ENCODE measurements at places on chromosomes 7 and 10. TPM values are rescaled to one million over a fixed set of nuclear protein-coding genes. Genes with fewer than 3 reads are reported as not detected.

DNA sequence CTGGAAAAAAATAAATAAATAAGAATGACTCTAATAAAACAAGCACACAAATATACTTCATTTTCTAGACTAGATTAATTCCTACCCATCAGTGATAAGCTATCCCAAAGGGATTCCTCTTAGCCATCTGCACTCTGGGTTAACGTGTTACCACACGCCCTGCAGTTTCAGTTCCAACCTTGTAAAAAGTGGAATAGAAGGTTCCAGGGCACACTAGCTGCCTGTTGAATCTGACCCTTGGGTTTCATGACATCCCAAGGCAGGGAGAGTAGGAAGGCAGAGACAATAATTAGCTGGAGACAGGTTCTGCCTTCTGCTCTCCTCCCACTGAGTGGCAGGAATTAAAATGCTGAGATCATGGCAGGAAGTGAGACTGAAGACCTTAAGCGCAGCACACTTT is 33.5 kb downstream of the SLC37A3 start:
- DNase-seq, result no peak

DNA sequence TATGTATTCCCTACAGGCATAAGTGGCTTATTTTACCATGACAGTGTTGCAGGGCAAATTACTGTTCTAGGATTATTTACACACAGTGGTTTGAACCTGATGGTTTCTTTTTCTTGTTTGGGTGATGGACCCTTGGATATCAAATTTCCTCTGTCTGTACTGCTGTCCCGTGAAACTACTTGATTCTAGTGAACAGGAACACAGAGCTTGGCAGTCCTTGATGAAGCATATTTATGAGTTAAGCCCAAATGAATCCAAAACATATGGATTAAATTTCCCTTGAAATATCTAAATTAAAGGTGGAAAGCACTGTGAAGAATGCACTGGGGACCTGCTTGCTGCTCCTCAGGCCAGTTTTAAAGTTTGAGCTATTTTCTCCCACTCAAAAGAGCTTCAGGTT is 635.3 kb downstream of the INHBA start:
- DNase-seq, result no peak

- DNase-seq, result peak; percentile 23
Observed at GRCh38 chr7:8121243-8121642, 140.7 kb downstream of the ICA1 start.

DNA sequence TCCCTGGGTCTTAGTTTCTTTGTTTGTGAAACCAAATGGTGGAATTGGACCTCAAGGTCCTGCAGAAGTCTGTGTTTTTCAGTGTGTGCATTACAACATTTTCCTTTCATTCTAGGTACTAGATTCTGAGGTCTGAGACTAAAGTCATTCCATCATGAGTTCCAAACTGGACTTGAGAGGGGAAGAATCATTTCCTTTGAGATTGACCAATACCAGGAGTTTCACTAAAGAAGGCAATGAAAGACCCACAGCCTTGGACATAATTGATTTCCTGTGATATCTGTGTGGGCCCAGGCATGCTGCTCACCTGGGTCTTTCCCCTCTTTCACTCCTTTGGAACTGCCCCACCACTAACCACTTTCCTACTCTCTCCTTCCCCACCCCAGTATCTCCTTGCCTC is 18.2 kb downstream of the TAS2R41 start:
- DNase-seq, result no peak

DNA sequence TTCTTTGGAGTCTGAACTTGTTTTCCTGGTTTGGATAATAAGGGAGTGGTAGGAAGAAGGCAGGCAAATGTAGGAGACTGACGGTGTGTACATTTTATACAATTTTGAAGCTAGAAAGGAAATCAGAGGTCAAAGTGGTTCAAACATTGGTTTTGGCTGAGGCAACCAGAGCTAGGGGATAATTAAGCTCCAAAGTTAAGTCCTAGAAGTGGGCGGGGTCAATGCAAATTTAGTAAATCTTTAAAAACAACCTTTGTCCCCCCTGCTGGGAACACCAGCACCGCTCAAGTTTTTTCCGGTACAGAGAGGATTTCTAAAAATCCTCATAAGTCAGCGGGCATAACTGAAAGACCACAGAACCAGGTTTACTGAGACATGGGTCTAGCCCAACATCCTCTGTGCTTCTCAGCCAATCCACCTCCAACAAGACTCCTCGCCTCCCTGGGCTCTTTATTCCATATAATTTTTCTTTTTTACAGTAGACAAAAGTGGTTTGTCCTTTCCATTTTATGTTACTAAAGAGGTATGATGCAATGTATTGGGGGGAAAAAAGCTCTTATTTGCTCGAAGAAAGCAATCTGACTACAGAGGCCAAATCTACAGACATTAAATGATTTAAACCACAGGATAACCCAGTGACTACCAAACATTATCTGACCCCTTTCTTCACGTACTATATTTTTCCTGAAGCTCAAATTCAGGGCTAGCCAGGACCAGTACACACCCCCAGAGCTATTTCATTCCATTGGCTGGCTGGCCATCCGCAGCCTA is 1.6 kb downstream of the GLUD1 start:
- DNase-seq, result no peak

The AGAP6 gene
- 9.2 TPM for total RNA-seq

The LSM8 gene
- total RNA-seq, result 29.9 TPM

DNA sequence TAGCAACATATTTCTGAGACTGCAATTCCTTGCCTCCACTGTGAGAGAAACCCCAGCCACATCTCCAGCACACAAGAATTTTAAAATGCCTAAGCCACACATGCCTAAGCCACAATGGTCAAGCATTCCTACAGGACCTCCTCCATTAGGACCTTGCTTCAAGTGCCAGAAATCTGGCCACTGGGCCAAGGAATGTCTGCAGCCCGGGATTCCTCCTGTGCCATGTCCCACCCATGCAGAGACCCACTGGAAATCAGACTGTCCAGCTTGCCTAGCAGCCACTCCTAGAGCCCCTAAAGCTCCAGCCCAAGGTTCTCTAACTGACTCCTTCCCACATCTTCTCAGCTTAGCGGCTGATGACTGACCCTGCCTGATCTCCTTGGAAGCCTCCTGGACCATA is 117.5 kb downstream of the AHR start:
- no peak for DNase-seq

DNA sequence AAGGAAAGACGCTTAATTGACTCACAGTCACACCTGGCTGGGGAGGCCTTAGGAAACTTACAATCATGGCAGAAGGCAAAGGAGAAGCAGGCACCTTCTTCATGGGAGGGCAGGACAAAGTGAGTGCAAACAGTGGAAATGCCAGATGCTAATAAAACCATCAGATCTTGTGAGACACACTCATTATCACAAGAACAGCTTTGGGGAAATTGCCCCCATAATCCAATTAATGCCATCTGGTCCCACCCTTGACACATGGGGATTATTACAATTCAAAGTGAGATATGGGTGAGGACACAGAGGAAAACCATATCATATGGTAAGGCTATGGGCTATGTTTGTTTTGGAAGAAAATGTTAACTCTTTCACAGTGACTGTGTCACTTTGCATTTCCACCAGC is 1272.5 kb upstream of the CELF2 start:
- no peak for DNase-seq

GRCh38 chr7:1330801-1331425 is 98.2 kb downstream of the UNCX start:
- DNase-seq, result no peak

DNA sequence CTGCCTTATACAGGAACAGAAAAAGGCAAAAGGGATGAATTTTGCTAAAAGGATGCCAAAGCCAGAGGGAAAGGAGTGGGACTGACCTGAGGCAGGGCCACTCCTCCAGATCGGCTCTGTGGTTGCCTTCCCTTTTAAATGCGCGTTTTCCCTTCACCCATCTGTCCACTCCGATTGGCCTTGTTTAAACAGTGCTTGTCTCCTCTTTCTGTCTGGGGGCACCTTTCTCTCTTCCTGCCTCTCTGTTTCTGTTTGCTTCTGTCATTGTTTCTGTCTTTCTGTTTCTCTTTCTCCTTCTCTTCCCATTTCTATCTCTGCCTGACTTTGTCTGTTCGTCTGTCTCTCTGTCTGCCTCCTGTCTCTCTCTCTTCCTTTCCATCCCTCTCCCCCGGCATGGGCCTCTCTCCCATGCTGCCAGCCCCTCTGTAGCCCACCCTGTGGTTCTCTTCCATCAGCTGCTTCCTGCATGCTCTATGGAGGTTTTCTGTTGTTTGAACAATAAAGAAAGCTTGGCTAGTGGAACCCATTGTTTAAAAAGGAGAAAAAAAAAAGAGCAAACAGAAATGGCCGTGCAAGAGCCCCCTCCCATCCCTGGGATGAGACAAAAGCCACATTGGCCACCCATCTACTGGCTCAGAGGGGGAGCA is 29.5 kb upstream of the HSPB1 start:
- no peak for DNase-seq
